ENCODE measurements at places on chromosomes 1 and 21. TPM values are rescaled to one million over a fixed set of nuclear protein-coding genes. Genes with fewer than 3 reads are reported as not detected.

Gene MNDA
- not detected for total RNA-seq

Gene PADI2
- total RNA-seq = 2.1 TPM

Gene TNFRSF14
- 0.07 TPM for total RNA-seq

Gene SLAMF7
- not detected for total RNA-seq

Gene SPRR1A
- total RNA-seq = not detected

DNA sequence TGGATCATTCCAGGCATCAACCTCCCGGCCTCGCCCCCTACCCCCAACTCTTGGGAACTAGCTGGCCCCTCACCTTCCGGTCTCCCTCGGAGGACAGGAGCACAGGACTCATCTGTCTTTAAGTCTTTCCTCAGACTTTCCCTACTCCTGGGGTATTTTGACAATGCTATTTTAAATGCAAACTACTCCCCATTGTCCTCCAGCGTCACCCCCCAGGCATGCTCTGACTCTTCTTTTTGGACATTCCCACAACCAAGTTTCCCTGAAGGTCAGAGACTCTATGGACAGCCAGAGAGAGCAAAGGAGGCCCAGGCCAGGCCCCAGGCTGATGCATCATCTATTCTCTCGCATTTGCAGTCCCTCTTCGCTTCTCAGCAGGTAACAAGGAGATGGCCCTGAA lies 424.3 kb downstream of the PCP4 start:
- DNase-seq = peak; percentile 12

GRCh38 chr1:47191940-47192457 lies 2.2 kb upstream of the PDZK1IP1 start:
- peak; percentile 22 for DNase-seq

GRCh38 chr1:230876660-230877059 lies 8.3 kb upstream of the C1orf198 start:
- DNase-seq = no peak

- no peak for DNase-seq
Observed at GRCh38 chr1:203911806-203912205, 50.4 kb downstream of the SNRPE start.

GRCh38 chr1:31101147-31101502 lies 35.6 kb upstream of the PUM1 start:
- no peak for DNase-seq

- no peak for DNase-seq
Observed at GRCh38 chr1:15343729-15344128, 66.0 kb upstream of the EFHD2 start.

DNA sequence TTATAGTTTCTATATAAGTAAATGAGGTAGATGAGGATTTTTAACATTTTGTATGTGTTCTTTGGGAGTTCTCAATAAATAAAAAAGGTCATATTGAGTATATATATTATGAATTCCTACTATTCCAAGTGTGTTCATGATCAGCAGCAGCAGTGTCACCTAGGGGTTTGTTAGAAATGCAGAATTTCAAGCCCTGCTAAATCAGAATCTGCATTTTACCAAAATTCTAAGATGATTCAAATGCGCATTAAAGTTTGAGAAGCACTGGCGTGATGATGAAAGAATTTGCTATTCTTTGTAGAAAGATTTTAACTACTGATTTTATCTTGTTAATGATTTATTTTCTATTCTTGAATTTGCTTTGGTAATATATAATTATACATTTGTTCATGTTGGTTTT lies 28.7 kb downstream of the F3 start:
- DNase-seq = no peak

DNA sequence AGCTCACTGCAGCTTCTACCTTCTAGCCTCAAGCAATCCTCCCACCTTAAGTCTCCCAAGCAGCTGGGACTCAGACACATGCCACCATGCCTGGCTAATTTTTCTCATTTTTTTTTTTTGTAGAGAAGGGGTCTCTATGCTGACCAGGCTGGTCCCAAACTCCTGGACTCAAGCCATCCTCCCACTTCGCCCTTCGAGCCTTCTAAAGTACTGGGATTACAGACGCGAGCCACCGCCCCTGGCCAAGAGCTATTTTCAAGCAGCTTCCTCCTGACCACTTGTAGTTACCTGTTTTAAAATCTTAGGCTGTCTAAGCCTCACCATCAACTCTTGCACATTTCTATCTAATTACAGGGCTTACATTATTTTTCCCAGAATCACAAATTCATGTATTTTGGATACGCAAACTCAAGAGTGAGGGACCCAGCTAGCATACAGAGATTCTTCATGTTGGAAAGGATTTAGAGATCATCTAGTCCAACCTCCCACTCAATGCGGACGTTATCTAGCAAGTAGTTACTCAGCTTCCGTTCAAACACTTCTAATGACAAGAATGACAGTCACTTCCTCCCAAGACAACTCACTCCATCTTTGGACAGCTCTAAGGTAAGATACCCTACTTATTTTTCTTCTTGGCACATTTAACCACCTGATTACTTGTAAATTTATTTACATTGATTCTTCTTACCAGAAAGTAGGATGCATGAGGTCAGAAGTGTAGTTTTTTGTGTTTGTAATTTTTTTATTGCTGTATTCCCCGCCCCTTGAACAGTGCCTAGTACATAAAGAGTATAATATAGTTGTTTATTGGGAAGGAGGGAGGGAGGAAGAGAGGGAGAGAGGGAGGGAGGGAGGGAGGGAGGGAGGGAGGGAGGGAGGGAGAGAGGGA lies 65.4 kb downstream of the LUZP1 start:
- DNase-seq = no peak

GRCh38 chr1:186888367-186888766 lies 59.6 kb downstream of the PLA2G4A start:
- DNase-seq = no peak

- DNase-seq = no peak
Observed at GRCh38 chr1:157319567-157319966, 181.4 kb upstream of the ETV3 start.

GRCh38 chr1:67058761-67059160 lies 4.8 kb upstream of the SLC35D1 start:
- DNase-seq = no peak

DNA sequence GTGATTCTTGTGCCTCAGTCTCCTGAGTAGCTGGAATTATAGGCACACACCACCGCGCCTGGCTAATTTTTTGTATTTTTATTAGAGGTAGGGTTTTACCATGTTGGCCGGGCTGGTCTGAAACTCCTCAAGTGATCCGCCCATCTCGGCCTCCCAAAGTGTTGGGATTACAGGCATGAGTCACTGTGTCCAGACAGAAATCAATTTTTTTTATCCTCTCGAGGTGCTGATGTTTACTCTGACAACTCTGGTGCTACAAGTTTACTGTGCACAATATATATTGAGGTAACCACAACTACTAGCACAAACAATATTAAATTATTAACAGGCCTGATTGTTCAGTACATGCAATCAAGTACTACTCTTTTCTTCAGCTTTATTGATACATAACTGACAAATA lies 39.7 kb downstream of the F13B start:
- no peak for DNase-seq

DNA sequence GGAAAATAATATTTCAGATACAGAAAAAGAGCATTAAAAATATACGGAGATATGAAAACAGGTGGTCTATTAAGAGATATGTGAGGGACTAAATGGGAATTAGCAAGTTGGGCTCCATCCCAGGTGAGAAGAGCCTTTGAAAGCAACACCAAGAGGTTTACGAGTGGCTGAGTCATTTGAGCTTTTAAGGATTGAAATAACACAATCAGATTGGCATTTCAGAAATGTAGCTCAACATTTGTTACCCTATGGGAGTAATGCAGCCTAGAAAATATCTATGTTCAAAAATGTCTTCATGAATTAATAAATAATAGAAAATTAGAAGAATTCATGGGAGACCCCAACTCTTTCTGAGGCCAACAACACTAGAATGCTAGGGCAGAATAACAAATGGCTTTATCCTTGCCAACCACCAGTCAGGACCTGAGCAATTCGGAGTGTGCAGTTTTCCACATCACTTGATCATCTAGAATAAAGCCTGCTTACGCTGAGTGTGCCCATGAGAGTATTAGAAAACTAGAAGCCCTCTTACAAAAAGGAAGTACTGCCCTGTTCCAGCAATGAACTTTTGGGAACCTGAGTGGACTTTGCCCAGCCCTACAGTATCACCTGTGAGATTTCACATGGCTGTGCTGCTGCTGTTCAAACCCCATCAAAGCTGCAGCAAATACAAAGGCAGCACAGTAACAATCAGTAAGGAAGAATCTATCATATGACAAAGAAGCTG lies 538.0 kb upstream of the CAMK1G start:
- no peak for DNase-seq

- peak; percentile 47 for DNase-seq
Observed at GRCh38 chr1:19029191-19030085, 73.0 kb upstream of the IFFO2 start.

DNA sequence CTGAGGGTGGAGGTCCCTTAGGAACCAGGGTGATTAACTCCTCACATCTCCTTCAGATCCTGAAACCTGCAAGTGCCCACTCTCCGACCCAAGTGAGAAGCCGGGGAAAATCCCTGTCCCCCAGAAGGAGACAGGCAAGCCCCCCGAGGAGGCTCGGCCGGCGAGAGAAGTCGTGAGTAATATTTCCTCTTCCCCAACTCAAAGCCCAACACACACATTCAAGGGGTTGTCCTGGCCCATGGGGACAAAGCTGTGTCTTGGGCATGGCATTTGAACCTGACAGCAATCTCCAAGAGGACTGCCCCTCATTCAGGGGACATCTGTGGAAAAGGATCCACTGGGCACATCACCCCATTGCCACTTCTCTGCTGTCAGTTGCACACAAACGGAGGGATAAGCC lies 23.6 kb downstream of the VASH2 start:
- DNase-seq = no peak

- DNase-seq = no peak
Observed at GRCh38 chr1:171213559-171214454, 28.7 kb downstream of the FMO2 start.

Data from H7 (cell line).